Tibial nerve (tissue), 4 donors: ENCODE measurements at places on chromosomes 3 and 15. TPM values are rescaled to one million over a fixed set of nuclear protein-coding genes. Genes with fewer than 3 reads are reported as not detected.
A peak's percentile ranks its signal among the peaks of the same experiment; 100 is the strongest.

DNA sequence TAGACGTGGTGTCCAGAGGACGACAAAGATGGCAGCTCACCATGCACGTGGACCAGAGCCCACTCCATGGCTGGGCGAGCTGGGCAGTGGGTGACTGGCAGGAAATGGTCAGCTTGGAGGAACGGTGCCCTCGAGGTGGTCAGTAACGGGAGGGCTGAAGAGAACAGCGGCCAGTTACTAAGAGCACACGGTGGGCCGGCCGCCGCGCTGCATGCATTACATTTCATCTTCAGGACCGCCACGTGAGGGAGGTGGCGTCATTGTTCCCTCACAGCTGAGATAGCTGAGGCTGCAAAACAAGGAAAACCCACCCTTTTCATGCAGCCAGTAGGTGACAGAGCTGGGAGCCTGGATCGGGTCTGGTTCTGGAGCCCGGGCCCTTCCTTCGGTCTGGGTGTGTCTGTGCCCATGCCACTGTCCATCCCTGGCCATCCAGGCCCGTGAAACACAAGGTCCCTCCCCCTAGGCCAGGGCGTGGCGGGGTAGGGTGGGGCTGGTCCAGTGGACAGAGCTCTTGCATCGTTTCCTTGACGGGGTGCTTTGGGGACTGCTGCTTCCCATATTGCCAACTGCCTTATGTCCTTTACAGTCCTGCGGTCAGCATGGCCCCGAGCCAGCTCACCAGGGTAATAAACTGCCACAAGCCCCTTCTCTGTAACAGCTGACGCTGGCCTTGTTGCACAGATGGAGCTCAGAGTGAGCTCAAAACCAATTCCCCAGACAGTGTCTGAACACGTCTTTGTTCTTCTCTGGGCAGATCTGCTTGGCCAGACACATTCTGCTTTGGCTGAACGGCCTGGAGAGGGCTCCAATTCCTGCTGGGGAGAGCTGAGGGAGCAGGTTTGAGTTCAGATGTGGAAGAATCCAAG is 51.8 kb downstream of the RGMA start:
- H3K4me1 ChIP-seq, result peaks cover 15% of the 10 kb centered on the region
- peaks cover 16% of the 10 kb centered on the region for H3K36me3 ChIP-seq

- H3K4me3 ChIP-seq, result no peak overlapping the region
- H3K4me1 ChIP-seq, result no peaks in the 10 kb centered on the region
- H3K27ac ChIP-seq, result no peak overlapping the region
- H3K27me3 ChIP-seq, result no peaks in the 10 kb centered on the region
- H3K36me3 ChIP-seq, result no peaks in the 10 kb centered on the region
Measured at GRCh38 chr15:35741395-35741794, 195.4 kb upstream of the DPH6 start.

GATA2 gene
- total RNA-seq, result 10.5 TPM

CLRN1 gene
- not detected for total RNA-seq

- H3K4me3 ChIP-seq, result no peak overlapping the region
- H3K27me3 ChIP-seq, result no peaks in the 10 kb centered on the region
- no peak for DNase-seq
- H3K27ac ChIP-seq, result no peak overlapping the region
- H3K36me3 ChIP-seq, result no peaks in the 10 kb centered on the region
Measured at GRCh38 chr15:75064846-75065245, 41.5 kb downstream of the PPCDC start.

DNA sequence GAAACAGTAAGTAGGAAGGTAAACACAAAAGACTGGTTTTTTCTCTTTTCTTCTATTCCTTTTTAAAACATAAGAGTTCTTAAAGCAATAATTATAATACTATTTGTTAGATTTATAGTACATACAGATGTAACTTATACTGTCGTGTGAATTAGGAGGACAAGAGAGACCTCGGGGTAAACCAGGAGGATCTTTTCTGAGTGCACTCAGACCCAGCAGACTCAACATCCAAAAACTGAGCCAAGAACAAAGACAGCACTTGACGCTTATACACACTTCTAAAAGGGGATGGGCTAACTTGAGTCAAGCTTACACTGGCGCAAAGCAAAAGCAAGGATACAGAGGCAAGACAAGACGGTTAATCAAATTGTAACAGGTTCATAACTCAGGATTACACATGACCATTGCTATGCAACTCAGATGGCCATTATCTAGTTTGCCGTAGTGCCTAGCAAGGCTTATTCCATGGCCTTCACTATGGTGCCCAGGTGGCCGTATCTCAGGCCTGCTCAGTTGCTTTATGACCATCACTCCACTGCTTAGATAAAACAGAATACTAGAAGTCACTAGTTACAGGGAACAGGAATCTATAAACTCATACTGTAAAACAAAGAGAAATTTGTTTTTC is 18.6 kb downstream of the MTHFS start:
- DNase-seq, result no peak
- H3K27me3 ChIP-seq, result no peaks in the 10 kb centered on the region
- H3K4me1 ChIP-seq, result no peaks in the 10 kb centered on the region

DNA sequence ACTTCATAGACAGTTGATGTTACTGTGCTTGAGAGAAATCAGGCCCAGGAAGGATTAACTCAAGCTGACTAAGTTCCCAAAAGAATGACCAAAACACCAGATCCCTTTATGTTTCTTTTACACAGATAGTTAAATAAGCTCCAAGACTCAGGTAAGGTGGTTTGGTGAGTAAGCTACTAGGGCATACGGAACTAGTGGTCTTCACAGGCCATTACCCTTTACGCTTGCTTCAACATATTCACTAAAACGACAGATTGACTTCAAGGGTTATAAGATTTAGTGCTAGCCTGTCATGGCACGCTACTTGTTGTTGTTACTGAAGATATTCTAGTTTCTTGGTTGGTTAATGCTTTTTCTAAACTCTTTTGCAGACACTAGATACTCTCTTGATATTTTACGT is 369.3 kb downstream of the LPP start:
- no peak overlapping the region for H3K4me3 ChIP-seq
- DNase-seq, result no peak
- H3K27ac ChIP-seq, result no peak overlapping the region
- no peaks in the 10 kb centered on the region for H3K27me3 ChIP-seq
- H3K4me1 ChIP-seq, result no peaks in the 10 kb centered on the region
- H3K36me3 ChIP-seq, result no peaks in the 10 kb centered on the region

SH3GL3 gene
- 1.5 TPM for total RNA-seq

- H3K4me1 ChIP-seq, result no peaks in the 10 kb centered on the region
- H3K27me3 ChIP-seq, result no peaks in the 10 kb centered on the region
Measured at GRCh38 chr3:105130911-105131310, 235.8 kb upstream of the ALCAM start.

DNA sequence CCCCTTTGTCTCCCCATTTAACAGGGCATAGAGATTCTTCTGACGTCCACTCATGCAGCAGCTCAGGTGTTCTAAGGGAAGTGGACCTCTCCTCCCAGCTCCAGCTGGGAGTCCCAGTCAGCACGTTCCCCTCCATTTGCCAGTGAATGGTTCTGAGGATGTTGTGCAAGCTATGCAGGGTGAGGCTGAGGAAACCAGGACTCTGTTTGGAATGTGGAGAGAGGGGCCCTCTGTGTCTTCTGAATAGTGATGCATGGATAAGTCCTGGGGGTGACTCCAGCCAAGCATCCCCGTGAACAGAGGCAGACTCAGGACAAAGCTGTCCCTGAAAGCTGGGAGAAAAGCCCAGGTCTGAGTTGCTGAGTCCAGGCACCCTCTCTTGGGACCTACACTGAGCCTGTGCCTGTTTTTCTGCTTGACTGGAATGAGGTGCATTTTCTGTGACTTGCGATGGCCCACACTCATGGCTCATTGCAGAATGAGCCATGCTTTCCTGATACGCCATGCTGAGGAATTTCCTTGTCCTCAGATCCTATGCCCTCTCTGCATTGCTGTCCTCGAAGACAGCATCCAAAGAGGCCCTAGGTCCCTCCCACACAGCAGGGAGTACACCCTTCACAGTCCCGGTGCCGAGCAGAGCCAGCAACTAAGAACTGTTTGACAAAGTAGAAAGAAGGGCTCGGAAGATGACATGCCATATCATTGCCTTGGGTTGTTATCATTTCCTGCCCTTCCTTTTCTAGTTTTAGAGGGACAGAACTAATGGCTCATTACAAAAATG is 185.2 kb downstream of the ATP10A start:
- DNase-seq, result no peak
- peaks cover 26% of the 10 kb centered on the region for H3K36me3 ChIP-seq
- no peak overlapping the region for H3K27ac ChIP-seq
- no peaks in the 10 kb centered on the region for H3K4me1 ChIP-seq
- H3K27me3 ChIP-seq, result no peaks in the 10 kb centered on the region
- no peak overlapping the region for H3K4me3 ChIP-seq

GRCh38 chr3:81592101-81592500 is 169.3 kb downstream of the GBE1 start:
- no peaks in the 10 kb centered on the region for H3K4me1 ChIP-seq
- H3K27ac ChIP-seq, result no peak overlapping the region
- no peak overlapping the region for H3K4me3 ChIP-seq

- peaks cover 28% of the 10 kb centered on the region for H3K36me3 ChIP-seq
- DNase-seq, result no peak
- H3K27ac ChIP-seq, result no peak overlapping the region
- H3K4me1 ChIP-seq, result no peaks in the 10 kb centered on the region
- no peaks in the 10 kb centered on the region for H3K27me3 ChIP-seq
Measured at GRCh38 chr15:58839485-58839884, 68.4 kb downstream of the MINDY2 start.

DNA sequence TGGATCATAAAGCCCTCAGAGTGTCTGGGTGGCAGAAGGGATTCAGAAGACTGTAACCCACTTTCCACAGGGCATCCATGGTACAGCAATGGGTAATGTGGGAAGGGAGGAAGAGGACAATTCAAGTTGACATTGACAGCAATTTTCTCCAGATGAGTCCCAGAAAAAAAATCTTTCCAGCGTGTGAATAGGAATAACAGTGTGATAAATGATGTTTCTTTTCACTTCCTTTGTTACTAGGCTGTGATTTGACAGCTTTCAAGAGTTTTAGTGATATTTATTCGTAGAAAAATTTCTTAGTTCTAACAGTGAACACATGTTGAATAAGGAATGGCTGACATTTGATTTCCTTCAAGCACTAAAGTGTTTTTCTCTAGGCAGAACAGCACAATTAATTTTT is 186.4 kb downstream of the CADPS start:
- H3K36me3 ChIP-seq, result no peaks in the 10 kb centered on the region
- H3K27me3 ChIP-seq, result no peaks in the 10 kb centered on the region
- no peak overlapping the region for H3K27ac ChIP-seq
- DNase-seq, result no peak
- H3K4me1 ChIP-seq, result no peaks in the 10 kb centered on the region
- no peak overlapping the region for H3K4me3 ChIP-seq

- no peak for DNase-seq
- H3K36me3 ChIP-seq, result no peaks in the 10 kb centered on the region
- H3K4me3 ChIP-seq, result peak overlapping the region; percentile 48
- H3K4me1 ChIP-seq, result peaks cover 8% of the 10 kb centered on the region
- H3K27me3 ChIP-seq, result no peaks in the 10 kb centered on the region
- H3K27ac ChIP-seq, result peak overlapping the region; percentile 82
Measured at GRCh38 chr3:157175691-157176507, 16.0 kb upstream of the CCNL1 start.

DNA sequence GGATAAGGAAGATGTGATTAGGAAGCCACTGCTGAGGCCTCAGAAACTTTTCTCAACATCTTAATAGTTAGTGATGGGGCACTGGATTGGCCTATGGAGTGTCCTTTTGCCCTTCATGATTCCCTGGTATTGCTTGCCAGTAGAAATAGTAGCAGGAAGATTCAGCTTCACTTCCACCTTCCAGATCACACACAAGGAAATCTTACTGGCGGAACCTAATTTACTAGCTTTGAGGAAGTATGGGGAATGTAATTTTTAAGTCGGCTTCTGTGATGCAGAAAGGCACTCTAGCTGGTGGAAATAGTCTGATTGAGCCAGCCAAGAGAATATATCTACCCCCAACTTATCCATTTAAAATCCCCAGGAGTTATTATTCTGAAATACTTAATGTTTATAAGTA is 46.5 kb downstream of the LPP start:
- H3K27me3 ChIP-seq, result no peaks in the 10 kb centered on the region
- no peak overlapping the region for H3K4me3 ChIP-seq
- DNase-seq, result no peak
- no peak overlapping the region for H3K27ac ChIP-seq
- peaks cover 21% of the 10 kb centered on the region for H3K4me1 ChIP-seq

DNA sequence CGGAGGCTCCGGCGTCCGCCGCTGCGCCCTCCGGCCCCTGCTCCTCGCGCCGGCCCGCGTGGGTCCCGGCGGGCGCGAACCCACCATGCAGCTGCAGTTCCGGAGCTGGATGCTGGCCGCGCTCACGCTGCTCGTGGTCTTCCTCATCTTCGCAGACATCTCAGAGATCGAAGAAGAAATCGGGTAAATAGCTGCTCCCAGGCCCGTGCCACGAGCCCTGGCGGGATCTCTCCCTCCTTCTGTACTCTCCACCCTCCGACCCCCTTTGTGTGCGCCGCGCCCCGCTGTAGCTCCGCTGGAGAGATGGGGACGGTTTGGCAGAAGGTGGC is 263 bp downstream of the ST8SIA2 start:
- no peaks in the 10 kb centered on the region for H3K4me1 ChIP-seq
- no peak for DNase-seq
- peaks cover 71% of the 10 kb centered on the region for H3K27me3 ChIP-seq
- no peak overlapping the region for H3K4me3 ChIP-seq
- H3K27ac ChIP-seq, result no peak overlapping the region

DNA sequence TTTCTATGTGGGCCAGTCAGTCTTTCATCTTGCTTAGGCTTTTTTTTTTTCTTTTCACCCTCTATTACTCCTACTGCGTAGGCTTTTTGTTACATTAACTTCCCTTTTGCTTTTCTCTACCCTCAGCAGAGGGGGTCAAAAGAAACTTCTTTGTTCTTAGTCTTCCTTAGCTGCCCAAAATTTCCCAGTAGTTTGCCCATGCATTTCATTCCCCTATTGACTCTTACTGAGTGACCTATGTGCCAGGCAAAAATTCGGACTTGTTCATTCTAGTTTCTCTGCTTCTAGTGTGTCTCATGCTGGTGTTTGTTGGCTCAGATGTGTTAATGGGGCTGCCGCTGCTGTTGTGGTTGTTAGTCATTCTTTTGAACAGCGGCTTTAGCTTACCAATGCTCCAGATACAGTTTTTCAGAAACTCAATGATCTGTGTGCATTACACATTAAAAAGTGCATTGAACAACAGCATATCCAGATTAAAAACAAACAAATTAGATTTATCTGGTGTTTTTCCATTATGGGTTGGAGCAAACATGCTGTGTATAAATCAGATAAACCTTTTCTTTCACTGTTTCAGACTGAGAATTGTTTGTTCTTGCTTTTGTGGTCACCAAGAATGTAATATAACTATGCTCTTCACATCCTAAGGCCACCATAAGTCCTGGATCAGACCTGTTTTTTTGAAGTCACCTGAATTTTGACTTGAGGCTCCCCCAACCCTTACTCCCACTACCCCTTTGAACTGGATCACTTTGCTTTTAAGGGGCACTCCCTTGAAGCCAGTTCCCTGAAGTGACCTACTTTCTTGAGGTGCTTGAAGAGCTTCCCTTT is 43.1 kb downstream of the PDE8A start:
- peaks cover 41% of the 10 kb centered on the region for H3K4me1 ChIP-seq
- no peak for DNase-seq
- H3K27ac ChIP-seq, result no peak overlapping the region
- H3K27me3 ChIP-seq, result no peaks in the 10 kb centered on the region
- H3K4me3 ChIP-seq, result no peak overlapping the region

ARID3B gene
- 3.1 TPM for total RNA-seq
